ENCODE measurements at places on chromosomes 1 and 21. TPM values are rescaled to one million over a fixed set of nuclear protein-coding genes. Genes with fewer than 3 reads are reported as not detected.

DNA sequence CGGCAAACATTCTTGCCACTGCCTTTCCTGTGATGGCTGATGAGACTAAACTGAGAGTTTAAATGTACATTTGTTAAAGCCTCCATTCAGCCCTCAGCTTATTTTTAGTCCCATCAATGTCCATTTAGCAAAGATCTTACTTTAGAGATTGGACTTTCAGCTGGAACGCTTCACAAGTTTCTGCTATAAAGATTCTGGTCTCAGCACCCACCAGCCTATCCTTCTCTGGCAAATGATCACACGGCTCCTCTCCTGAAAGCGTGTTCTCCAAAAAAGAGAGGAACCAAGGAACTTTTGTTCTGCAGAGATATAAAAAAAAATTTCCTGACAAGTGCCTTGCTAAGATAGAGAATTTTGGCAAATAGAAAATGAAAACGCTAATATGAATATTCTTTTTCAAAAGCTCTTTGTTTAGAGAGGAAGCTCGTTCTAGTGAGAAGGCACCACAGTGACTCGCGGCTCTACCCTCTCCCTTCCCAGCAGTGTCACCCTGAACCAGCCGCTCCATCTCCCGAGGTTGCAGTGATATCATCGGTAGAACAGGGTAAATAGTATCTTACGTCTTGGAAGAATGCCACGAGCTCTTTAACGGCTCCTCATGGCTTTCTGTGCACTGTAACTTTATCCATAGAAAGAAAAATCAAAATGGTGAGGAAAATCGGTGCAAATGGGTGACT lies 200.2 kb downstream of the APP start:
- no peak for DNase-seq

GRCh38 chr1:22107126-22107525 lies 35.8 kb downstream of the WNT4 start:
- DNase-seq: no peak

GRCh38 chr1:210531475-210532222 lies 202.9 kb downstream of the HHAT start:
- DNase-seq: no peak

GRCh38 chr1:53120659-53121058 lies 21.8 kb downstream of the SLC1A7 start:
- no peak for DNase-seq

GRCh38 chr1:173405834-173406233 lies 71.3 kb upstream of the PRDX6 start:
- no peak for DNase-seq

GRCh38 chr1:17588048-17588871 lies 48.8 kb downstream of the ARHGEF10L start:
- DNase-seq: no peak

DNA sequence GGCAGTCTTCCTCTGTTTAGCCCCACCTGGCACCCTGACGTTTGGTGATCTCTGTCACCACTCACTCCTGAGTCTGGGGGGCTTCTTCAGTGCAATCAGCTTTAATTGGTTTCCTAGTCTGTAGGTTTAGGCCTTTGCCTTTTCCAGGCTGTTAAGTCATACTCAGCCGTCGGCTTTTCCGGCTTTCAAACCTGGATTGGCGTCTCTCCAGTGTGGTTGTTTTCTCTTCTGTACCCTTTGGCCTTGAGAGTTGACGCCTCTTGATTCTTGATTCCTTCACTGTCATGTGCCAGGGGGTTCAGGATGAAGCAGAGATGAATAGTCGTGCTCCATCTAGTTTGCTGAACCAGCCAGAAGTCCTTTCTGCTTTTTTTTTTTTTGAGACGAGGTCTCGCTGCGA lies 24.9 kb downstream of the NCMAP start:
- no peak for DNase-seq

- DNase-seq: no peak
Observed at GRCh38 chr1:209305221-209305954, 278.1 kb upstream of the CAMK1G start.

DNA sequence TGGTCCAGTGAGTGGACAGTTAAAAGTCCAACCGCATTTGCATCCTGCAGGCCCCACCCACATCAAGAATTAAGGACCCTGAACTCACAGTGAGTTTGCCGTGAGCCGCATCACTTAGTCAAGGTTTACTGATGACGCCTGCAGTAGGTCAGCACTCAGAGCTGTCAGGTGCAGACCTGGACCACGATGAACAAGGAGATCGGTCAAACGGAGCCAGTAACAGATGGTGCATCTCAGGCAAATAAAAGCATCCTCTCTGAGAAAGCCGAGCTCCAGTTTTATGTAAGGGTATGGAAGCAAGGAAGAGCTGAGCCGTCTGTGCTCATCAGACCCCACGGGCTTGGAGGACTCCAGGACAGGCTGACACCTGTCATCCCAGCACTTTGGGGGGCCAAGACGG lies 4.5 kb downstream of the PRDM15 start:
- DNase-seq: no peak

GRCh38 chr1:42165511-42166210 lies 1.1 kb upstream of the GUCA2A start:
- no peak for DNase-seq

- no peak for DNase-seq
Observed at GRCh38 chr1:194709439-194709838, 1523.0 kb upstream of the B3GALT2 start.

FBXO2 gene
- total RNA-seq: 3.8 TPM

FTCD gene
- 0.59 TPM for total RNA-seq

TMEM125 gene
- total RNA-seq: not detected

MCOLN3 gene
- total RNA-seq: 11.1 TPM

MMEL1 gene
- total RNA-seq: 2.4 TPM

PLEKHN1 gene
- total RNA-seq: 0.65 TPM
